ENCODE measurements at places on chromosomes 6 and 20.

DNA sequence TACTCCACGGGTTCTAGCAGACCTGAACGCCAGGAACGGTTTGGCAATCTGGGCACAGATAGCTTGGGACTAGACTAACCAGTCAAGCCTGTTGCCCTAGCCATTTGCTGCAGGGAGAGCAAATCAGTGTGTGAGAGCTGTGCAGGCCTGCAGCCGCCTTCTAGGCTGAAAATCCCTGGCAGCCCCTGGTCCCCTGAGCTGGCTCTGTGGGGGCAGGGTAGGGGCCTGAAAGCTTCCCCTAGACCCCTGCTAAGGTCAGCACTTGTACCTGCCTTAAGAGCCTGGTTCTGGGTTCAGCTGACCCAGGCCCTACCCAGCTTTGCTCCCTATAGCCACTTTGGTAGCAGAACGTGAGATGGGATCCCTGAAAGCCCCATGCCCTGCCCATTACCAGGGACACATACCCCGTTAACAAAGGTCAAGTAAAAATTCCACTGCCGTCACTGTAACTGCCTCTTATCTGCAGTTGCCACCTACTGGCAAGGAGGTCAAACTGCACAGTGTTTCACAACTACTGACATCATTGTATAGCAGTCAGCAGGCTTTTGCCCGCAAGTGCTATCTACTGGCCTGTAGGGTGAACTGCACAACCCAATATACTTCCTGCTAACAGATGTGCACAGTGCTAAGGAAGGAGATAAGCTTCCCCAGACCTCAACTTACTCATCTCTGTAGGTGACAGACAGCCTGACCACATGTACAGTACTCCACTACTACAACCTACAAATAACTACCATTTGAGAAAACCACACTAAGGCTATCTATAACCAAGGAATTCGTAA, 95.1 kb upstream of the OLIG3 start:
- peak; percentile 34 for DNase-seq

DNA sequence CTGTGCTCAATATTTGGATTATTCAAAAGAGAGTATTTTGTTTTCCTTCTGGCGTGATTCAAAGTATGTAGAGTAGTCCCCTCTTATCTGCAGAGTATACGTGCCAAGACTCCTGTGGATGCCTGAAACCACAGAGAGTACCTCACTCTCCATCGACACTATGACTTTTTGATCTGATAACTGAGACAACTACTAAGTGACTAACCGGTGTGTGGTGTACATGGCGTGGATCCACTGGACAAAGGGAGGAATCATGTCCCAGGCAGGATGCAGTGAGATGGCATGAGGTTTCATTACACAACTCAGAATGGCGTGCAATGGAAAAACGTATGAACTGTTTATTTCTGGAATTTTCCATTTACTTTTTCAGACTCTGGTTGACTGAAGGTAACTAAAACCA, 112.2 kb upstream of the PDE7B start:
- no peak for DNase-seq

DNA sequence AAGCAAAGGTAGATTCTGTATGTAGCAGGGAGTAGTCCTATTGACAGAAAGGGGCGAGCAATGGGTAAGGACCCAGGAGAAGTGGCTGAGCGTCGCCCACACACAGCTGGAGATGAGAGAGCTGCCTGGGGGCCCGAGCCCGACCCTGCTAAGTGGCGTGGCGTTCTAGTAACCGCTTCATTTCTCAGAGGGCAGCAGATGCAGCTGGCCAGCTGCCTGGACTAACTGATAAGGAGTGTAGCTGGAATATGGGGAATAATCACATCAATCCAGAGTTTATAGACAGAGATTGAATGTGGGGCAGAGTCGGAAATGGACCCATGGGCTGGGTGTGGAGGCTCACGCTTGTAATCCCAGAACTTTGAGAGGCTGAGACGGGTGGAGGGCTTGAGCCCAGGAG, 64.4 kb downstream of the EZR start:
- no peak for DNase-seq

DNA sequence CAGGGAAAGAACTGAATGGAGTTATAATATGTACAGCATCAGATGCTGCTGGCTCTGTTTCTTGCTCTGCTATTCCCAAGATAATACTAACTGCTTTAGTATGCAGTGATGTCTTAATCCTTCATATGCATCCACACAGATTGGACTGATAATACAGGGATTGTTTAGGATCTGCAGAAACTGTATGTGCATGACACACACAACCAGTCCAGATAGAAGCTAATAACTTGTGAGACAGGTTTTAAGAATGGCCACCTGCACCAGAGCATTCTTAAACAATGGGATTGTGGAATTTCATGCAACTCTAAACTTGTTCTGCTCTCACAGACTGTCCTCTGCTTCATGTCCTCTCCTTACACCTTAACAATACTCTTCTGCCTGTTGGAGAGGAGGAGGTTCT, 90.9 kb downstream of the SPTLC3 start:
- no peak for DNase-seq

DNA sequence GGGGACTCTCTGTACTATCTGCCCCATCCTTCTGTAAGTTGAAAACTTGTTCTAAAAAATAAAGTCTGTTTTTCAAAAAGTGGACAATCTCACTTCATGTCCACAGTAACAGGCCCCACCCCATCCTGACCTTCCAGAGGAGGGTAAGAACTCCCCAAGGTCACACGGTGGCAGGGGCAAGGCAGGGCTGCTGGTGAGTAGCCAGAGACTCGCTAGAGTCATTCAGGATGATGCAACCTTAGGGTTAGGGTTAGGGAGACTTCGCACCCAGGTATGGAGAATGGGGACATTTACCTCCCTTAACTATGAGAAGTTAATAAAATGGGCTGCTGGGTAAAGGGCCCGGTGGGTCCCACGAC, 15.4 kb downstream of the PEDS1 start:
- no peak for DNase-seq

DNA sequence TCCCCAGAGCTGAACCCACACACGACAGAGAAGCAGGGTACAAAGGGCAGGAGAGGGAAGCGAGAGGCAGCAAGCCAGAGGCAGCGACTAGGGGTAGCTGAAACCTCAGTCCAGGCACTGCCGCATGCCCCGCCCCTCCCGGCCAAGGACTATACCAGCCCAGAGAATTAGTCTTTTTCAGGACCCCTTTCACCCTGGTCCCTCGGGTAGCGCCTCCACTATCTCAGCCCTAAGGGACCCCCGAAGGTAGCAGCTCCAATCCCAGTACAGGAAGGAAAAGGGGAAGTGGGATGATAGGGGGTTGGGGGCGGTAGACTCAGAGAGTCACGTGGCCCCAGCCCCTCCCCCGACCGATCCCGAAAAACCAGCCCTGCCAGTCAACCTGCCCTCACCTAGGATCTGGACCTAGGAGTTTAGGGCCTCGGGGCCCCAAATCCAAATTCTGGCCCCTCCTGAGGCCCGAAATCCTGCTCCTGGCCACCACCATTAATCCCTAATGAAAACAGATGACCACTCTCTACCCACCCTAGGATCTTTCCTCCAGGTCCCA, 1.3 kb downstream of the RGL2 start:
- no peak for DNase-seq

GRCh38 chr6:108176281-108177089, 10.7 kb downstream of the NR2E1 start:
- DNase-seq, result no peak

DNA sequence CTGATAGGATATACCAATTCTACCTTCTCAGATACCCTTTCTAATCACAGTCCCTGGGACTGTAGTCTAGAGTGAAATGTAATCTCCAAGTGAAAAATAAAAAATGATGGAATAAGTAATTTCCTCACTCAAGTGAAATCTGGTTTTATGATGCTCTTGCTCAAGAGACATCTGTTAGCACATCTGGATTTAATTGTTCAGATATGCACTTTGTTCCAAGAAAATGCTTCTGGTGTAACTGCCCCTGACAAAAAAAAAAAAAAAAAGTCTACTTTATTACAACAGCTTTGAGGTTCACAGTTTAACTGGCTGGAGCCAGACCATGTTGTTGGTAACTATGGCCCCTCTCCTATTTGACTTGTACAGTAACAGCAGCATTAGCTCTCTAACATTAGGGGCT, 251.8 kb downstream of the BTBD9 start:
- DNase-seq, result no peak

DNA sequence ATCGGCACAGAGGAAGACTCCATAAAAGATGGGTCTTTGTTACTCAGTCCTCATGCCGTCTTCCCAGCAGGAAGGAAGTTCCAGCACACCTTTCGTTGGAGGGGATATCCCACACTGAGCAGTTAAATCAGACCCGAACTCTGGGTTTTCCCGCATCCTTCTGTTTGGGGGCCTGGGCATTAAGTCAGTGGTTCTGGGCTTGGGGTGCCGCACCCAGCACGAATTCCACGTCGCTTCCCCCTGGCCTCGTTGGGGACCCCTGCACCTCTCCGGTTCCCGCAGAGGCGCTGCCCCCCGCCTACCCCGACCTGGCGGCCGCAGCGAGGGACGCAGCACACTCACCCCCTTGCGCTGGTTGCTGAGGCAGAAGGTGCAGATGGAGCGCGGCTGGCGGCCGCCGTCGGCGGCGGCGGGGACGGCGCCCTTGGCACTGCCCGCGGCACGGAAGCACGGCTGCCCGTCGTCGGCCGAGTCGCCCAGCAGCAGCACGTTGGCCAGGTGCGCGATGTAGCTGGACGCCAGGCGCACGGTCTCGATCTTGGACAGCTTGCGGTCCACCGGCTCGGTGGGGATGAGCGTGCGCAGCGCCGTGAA, 641 bp downstream of the TCF15 start:
- DNase-seq, result no peak

DNA sequence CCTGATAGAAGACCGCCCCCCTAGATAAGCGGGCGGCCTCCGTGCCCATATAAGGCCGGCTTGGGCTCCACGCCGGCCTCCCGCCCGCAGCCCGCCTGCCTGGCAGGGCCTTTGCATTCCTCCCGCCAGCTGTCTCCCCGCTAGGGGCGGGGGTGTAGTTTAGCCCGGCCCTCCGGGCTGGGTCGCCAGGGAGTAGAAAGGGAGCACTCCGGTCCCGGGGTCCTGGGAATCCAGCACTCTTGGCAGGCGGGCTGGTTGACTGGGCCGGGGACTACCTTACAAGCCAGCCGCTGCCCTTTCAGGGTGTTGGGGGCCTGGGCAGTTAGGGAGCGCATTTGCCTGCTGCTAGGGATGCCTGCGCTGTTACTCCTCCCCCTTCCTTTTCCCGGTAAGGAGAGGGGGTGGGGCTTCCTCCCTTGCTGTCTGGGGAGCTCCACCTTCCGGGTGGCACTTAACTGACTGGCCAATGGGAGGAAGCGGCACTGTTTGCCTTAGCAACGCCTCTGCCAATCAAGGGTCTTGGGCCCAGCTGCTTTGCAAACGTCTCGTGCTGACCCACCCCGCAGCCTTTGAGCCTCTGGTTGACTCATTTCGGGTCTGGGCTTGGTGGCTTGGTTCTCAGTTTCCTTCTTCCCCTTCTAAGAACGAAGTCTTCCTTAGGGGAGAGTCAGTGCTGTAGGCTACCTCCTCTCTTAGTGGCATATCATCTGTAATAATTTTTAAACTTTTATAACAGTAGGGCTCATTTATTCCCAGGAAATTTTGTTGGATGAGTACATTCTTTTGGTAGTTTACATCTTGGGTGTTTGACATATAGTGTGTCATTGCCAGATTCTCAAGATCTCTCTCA, 3.4 kb downstream of the SRF start:
- DNase-seq, result peak; percentile 94

GRCh38 chr6:112038756-112039430, 15.0 kb upstream of the CCN6 start:
- no peak for DNase-seq

All from stimulated activated CD4-positive, alpha-beta T cell treated with anti-CD3 and anti-CD28 coated beads, Interleukin-15, amount 100 ng/mL, for 48 hours (primary cell).